Right renal pelvis (tissue), 4 donors: ENCODE measurements at places on chromosomes 6 and 20.

DNA sequence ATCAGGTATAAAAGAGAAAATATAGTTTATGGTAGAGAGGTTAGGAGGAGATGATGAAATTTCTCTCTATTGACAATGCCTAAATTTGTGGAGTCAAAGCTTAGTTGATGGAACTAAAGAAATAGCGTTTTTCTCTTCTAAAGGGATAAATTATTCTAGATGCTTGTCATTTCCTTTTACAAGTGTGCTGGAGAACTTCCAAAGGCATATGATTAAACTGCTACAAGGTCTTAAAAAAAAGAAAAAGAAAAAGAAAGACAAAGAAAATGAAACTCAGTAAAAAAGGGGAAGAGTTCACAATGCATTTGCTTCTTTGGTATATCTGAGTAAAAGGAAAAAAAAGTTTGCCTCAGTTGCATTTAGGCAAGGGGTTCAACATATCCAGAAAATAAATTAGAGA, 499.8 kb upstream of the PTCHD4 start:
- no peak for DNase-seq

DNA sequence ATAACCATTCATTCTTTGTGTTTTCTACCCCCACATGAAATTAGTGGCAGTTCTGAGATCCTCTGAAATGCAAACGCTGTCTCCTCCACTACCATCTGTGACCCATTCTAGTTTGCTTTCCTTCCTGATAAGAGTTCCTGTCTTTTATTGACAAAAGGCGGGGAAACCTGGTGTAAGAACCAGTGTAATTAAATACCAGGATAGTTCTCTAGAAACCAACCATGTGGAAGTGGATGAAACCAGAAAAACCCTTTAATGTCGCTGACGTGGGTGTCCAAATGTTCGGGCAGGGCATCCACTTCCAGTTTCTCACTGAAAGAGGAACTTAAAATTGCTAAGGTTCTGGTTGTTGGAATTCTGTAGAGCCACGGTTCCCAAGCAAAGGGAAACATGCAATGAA, 79.1 kb downstream of the TNFRSF21 start:
- no peak for DNase-seq

DNA sequence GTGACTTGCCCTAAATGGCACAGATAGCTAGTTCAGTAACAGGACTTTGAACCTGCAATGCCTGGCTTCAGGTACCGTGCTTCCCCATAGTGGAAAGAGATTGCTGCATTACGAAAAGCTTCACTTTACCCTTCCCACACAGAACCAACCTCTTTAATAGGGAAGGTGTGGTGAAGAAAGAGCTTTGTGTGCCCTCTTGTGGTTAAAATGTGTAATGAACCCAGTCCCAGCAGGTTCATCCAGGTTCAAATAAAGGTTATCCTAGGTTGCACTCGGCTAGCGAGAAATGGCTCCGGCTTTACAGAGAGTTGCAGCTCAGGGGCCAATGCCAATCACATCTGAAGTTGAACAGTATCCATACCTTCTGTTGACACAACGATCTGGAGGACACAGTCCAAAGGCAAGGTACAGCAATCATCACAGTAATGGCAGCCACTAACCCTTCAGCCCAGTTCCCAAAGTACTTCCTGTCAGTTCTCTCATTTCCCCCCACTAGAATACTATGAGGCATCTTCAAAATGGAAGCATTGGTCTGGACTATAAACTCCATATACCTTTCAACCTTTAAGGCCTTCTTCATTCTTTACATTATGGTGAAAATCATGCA, 3.0 kb downstream of the DEFB115 start:
- DNase-seq = no peak

DNA sequence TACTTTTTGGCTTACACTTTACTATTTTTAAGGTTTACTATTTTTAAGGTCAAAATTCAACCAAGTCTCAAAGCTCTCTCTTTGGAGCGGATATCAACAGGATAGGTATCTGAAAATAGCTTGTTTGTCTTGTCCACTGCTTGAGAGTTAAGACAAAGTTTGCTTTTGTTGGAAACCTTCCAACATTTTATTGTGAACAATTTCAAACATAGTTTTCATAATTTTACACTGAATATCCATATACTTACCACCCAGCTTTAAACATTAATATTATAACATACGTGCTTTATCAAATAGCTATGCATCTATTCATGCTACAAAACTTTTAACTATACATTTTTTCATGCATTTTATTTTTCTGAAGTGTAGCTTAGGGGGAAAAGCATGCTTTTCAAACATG, 109.9 kb downstream of the FYN start:
- no peak for DNase-seq

- no peak for DNase-seq
Observed at GRCh38 chr6:144564202-144564601, 279.1 kb downstream of the UTRN start.

DNA sequence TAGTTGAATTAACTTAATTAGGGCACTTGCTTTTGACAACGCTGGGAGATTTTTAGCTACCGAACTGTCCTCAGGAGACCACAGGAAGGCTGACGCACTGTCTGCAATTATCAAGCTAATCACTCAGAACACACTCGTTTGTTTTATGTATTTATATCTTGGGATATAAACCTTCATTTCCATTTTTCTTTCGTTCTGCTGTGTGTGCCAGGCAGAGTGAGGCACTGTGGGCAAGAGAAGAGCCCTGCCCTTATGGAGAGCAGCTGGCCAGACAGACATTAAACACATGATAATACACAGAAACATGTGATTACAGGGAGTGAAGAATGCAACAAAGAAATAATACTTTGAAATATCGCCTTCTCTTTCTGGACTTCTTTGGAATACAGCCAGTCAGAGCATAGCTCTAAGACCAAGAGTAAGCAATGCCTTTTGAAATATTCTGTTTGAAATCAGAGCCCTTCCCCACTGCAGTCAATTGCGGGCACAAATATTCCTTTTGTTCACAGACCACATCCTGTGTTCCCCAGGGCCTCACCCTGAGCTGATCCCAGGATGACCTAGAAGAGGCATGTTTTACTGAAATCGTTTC, 96.8 kb downstream of the ANKRD60 start:
- DNase-seq = no peak

GRCh38 chr6:125339653-125340052, 37.9 kb upstream of the HDDC2 start:
- DNase-seq = no peak

DNA sequence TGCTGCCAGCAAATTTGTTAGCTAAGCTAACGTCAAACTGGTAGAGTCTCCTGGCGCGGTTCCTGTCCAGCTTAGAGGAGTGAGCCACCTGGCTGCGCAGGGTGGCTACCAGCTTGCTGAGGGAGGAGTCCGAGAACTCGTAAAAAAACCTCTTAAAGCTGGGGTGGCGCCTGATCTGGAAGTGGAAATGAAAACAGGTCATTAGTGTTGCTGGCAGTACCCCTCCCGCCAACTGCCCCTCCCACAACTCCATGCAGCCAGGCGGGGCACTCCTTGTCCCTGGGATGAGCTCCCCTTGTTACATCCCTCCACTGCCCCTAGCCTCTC, 17.3 kb downstream of the BNIP5 start:
- DNase-seq = no peak

GRCh38 chr6:6033858-6034257, 27.1 kb upstream of the NRN1 start:
- DNase-seq = no peak

DNA sequence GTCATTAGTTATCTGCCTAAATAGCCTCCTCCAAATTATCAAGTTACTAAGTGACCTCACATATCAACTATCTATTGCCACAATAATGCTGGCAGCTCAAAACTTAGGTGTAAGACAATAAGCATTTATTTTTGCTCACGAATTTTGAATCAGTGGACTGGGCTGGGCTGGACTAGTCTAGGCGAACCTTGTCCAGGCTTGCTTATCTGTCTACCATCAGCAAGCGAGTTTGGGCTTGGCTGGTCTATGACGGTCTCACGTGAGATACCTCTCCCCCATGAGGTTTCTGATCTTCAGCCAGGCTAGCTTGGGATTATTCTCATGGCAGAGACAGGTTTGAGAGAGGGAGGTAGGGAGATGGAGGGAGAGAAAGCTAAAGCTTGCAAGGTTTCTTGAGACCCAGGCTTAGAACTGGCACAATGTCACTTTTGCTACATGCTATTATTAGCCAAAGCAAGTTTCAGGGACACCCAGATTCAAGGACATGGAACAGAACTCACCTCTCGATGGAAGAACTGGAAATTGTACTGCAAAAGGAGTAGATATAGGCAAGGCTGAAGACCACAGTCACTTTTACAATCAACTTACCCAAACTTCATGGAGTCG, 80.9 kb downstream of the WASF1 start:
- no peak for DNase-seq

DNA sequence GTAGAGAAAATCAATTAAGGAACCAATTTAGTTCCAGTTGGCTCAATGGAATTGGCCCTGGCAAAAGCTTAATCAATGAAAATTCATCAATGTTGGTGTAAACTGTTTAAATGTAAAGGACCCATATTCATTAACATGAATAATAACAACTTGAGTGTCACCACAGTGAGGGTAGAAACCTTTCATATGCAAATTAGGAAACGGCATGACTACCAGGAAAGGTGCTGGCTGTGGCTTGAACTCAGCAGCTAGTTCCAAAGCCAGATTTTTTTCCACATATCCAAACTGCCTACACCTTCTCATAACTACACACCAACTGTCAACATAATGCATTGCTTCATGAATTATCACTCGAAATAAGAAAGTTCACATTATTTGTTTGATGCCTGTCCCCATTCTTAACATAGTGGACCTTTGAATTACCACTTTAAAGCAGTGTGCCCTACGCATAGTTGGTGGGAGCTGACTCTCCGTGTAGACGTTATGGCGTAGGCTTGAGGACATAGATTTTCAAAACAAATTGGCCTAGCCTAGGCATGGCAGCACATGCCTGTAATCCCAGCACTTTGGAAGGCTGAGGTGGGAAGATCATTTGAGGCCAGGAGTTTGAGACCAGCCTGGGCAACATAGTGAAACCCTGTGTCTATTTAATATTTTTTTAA, 19.7 kb downstream of the PBOV1 start:
- DNase-seq = no peak

- no peak for DNase-seq
Observed at GRCh38 chr20:53609491-53610445, 16.1 kb upstream of the ZNF217 start.

DNA sequence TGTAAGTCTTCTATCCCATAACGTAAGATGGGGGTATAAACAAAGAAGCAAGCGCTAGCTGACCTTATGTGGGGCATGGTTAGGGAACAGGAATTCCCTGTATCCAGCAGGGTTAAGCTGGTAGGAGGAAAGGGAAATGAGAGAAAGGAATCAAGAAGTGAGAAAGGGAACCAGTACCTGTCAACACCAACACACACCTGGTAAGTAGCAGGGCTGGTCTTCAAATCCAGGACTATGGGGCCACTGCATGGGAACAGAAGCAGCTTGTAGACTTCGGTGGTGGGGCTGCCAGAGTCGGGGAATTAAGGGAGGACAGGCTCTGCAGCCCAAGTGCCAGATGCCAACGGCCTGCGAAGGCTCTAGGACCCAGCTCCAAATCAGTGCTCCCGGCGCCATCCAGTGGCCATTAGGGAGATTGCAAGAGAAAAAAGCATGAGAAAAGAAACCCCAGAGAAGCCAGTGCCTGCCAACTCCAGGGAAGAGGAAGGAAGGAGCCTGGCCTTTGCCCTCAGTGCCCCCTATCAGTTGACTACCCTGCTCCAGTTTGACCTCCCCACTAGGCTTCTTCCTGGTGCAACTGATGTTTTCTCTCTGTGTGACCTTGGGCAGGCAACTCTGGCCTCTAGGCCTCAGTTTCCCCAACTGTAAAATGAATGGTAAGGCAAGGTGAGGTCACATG, 15.8 kb upstream of the RBPJL start:
- peak; percentile 58 for DNase-seq

- no peak for DNase-seq
Observed at GRCh38 chr20:55740076-55740475, 265.2 kb downstream of the CBLN4 start.

GRCh38 chr20:2800521-2801285, at the start of gene CPXM1:
Gene CPXM1 (minus strand): TSS chr20:2800627. CDS start chr20:2800572, 55 bp downstream.
- no peak for DNase-seq

- no peak for DNase-seq
Observed at GRCh38 chr20:45091366-45091765, 9.6 kb downstream of the KCNS1 start.

DNA sequence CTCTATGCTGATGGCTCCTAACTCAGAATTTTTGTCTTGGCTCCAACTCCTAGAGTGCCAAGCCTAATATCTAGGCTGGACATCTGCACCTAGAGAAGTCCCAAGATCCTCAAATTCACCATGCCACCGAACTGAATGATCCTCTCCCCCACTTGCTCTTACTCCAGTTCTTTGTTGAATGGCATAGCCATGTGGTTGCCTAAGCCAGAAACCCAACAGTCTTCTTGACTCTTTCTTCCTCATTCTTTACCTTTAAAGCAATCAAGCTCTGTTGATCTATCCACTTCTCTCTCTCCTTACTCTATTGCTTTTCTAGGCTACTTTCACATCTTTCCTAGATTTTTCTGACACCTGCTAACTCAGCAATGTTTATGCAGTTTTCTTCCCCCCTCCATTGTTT, 126.5 kb upstream of the FOXO3 start:
- no peak for DNase-seq

GRCh38 chr6:34236131-34236442, 586 bp upstream of the HMGA1 start:
- DNase-seq = no peak

- no peak for DNase-seq
Observed at GRCh38 chr20:3660262-3661059, 2.7 kb downstream of the GFRA4 start.

GRCh38 chr6:123895346-123895745, 91.7 kb downstream of the NKAIN2 start:
- DNase-seq = no peak

- DNase-seq = no peak
Observed at GRCh38 chr20:32396646-32397160, 38.6 kb downstream of the ASXL1 start.

- no peak for DNase-seq
Observed at GRCh38 chr6:162151021-162151665, 576.4 kb downstream of the PRKN start.

GRCh38 chr6:166478782-166479592, 96.2 kb upstream of the MPC1 start:
- no peak for DNase-seq

DNA sequence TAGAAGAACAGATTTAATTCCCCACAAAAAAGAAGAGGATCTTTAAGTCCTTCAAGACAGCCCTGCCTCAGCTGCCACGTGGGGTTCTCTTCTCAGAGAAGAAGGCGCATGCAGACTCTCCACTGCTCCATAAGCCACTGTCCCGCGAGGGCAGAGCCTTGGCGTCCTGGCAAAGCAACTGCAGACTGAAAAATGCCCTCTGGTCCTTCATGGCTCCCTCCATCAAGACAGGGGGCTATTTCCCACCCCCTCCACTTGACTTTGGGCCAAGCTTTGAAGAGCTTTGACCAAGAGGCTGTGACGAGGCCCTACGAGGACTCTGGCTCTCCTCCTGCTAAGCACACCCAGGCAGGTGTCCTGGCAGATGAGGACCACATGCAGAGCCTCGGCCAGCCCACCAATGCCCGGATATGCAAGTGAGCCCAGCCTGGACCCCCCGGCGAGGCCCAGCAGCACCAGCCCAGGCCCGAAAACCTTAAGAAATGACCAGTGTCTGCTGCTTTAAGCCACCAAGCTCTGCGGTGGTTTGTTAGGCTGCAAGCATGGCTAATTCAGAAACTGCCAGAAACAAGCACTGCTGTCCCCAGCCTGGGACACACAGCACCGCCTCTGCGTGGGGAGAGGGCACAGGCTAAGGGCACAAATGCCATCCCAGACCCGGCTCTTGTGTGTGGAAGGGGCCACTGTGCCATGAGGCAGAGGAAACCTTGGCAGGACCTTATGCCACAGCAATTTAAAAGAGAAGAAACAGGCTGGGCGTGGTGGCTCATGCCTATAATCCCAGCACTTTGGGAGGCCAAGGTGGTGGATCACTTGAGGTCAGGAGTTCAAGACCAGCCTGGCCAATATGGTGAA, 16.1 kb downstream of the GMEB2 start:
- DNase-seq = no peak
